Stimulated activated CD8-positive, alpha-beta memory T cell treated with anti-CD3 and anti-CD28 coated beads, Interleukin-7, amount 100 ng/mL, for 4 hours (primary cell): ENCODE measurements at places on chromosomes 4 and X.

GRCh38 chrX:139086246-139086645 is 374.7 kb upstream of the FGF13 start:
- DNase-seq, result no peak

DNA sequence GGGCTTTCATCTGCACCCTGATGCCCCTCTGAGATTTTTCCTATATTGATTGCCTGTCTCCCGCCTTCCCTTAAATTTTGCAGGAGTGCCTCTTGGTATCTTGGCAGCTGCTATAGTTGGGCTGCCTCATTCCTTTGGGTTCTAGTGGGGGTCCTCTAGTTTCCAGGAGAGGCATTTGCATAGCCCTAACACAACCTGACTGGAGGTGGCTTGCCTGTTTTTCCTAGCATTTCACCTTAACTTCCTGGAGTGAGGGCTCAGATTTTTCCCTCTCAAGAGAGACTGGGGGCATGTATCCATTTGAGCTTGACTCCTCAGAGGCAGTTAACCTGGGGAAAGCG is 46.0 kb downstream of the UGT2A3 start:
- no peak for DNase-seq

DNA sequence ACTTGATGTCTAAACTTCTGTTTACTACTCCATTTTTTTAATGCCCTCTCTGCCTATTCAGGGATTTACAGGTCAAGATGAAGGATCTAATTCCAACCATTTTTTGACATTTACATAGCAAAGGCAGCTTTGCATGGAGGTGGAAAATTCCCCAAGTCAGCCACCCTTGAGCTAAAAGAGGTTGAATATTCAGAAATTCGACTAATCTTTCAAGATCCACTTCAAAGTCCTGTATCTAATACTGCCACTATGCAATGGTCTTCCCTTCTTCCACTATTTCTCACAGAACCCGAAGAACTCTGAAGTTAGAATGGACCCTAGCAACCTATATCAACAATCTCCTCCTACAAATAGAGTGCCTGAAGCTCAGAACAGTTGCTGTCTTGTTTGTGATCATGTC is 21.6 kb downstream of the CFAP97 start:
- no peak for DNase-seq

GRCh38 chr4:180081072-180081471 is 2162.1 kb upstream of the TENM3 start:
- no peak for DNase-seq

- no peak for DNase-seq
Observed at GRCh38 chrX:43836435-43837184, 45.6 kb downstream of the MAOB start.

DNA sequence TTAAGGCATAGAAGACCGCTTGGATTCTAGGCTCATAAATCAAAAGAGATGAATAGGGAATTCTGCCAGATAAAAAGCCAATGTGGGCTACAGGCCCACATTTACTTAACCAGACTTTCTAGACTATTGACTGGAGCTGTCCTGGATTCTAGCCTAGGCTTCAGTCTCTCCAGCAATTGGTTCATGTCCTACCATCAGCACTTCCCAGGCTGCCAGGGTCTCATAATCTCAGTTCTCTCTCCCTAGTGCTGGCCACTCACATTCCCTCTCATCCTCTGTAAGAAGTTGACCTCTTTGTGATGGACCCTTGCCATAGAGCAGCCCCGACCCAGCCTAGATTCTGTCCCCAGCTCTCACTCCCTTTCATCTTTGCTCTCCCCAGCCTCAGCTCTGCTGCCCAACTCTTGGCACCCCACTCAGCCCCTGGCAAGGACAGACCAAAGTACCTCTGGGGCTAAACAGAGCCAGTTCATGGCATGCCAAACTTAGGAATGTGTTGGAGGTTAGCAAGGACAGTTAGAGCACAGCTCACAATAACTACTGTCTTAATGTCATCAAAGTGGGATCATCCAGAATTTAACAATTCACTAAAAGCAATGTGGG is 396.2 kb downstream of the INPP4B start:
- no peak for DNase-seq

DNA sequence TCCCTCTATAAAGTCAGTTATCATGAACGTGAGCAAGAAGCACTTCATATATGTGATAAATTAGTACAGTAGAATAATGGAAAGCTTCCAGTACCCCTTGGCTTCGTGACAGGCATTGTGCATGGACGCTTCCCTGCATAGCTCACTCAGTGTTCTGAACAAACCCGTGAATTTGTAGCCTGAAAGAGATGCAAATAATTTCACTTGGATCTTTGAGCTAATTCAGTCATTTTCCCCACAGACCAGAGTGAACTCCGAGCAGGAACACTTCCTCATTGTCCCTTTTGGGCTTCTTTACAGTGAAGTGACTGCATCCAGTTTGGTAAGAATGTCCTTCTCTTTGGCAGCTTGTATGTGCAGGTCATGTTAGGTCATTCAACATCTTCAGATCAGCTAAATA is 50.1 kb downstream of the ADD1 start:
- DNase-seq, result no peak

GRCh38 chrX:42967681-42968300 is 189.8 kb upstream of the PPP1R2C start:
- DNase-seq, result no peak

- DNase-seq, result no peak
Observed at GRCh38 chr4:106264331-106264728, 51.7 kb downstream of the TBCK start.

- no peak for DNase-seq
Observed at GRCh38 chr4:11585506-11585905, 156.8 kb upstream of the HS3ST1 start.

DNA sequence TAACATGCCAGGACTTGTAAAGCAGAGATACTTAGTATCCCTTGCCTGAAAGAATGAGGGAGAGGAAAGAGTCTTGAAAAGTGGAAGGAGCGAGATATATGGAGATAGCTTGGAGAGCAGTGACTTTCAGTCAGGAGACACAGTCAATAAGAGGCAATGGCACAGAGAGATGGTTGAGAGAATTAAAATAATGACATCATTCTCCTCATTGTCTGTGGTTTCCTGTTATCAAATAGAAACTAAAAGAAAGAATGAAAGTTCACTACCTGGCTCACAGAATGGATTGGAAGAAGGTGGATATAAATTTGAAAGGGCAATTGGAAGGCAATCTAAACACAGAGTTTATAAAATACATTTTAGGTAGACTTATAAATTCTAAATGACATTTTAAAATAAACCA is 760.2 kb upstream of the AADAT start:
- no peak for DNase-seq

DNA sequence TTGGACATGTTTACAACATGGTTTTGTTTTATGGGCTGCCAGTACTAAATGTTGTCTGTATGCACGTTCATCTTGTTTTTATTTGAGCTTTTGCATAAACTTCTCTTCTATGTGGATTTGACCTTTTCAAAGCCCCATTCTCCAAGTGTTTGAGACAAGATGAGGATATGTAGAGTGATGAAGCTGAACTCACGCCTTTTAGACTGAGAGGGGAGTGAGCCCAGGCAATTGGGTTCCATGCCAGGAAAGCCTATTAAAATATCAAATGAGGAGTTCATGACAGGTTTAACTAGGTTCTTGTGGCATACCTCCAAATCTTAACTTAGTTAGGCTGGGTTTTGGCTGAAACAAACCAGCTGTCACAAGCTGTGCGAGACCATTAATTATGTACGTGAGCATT is 170.4 kb upstream of the LDB2 start:
- no peak for DNase-seq

DNA sequence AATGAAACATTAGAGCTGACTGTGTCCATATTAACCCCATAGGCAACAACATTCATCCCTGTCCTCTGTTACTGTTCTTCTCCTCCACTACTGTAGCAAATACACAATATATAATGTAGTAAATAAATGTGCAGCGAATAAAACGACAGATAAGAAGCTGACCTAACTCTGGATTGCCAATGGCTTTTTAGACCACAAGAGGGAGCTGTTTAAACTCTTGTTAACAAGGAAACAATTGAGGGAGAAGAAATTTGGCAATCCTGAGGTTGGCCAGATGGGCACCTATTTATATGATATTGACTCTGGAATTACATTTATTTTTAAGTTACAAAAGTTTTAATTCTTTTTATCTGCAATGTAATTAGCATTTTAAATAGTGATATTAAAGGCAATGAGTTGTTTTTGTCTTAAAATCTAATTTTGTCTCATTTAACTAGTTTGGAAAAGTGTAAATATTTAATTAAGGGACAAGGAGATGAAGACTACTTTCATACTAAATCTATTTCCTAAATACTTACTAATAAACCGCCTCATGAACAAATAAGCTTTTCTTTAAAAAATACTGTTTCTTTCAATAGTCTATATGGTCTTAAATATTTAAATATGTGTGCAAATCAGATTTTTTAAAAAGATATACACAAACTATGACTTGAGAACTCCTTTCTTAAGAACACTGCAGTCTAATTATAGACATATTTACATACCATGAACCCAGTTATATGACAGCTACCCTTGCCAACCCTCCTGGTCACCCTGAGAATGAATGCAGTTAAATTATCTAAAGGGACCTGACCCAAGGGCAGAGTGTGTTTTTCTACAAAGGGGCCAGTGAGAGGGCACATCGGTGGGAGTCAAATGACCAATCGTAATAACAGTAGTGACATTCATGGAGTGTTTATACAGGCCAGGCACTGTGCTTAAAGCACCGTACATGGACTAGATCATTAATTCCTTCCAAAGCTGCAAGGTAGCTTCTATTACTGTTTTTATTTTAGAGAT is 52.9 kb upstream of the HPF1 start:
- no peak for DNase-seq

DNA sequence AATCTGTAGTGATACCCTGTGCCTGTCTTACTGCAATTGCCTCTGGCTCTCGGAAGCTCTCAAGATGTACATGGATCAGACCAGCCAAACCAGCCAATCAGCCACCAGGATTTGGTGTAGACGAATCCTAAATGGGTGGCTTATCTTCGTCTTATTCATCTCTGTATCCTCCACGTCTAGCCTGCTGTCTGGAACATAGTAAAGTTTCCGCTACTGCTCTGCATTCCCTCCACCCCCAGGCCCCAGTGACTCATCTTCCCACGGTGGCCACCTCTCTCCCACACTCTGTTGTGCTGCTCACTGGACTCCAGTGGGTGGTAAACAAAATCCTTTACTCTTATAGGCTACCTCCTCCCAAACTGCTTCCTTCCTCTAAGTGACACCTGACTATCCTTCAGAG is 37.8 kb downstream of the SEPTIN6 start:
- peak; percentile 28 for DNase-seq

GRCh38 chr4:174847801-174848427 is 18.9 kb upstream of the GLRA3 start:
- DNase-seq, result no peak

DNA sequence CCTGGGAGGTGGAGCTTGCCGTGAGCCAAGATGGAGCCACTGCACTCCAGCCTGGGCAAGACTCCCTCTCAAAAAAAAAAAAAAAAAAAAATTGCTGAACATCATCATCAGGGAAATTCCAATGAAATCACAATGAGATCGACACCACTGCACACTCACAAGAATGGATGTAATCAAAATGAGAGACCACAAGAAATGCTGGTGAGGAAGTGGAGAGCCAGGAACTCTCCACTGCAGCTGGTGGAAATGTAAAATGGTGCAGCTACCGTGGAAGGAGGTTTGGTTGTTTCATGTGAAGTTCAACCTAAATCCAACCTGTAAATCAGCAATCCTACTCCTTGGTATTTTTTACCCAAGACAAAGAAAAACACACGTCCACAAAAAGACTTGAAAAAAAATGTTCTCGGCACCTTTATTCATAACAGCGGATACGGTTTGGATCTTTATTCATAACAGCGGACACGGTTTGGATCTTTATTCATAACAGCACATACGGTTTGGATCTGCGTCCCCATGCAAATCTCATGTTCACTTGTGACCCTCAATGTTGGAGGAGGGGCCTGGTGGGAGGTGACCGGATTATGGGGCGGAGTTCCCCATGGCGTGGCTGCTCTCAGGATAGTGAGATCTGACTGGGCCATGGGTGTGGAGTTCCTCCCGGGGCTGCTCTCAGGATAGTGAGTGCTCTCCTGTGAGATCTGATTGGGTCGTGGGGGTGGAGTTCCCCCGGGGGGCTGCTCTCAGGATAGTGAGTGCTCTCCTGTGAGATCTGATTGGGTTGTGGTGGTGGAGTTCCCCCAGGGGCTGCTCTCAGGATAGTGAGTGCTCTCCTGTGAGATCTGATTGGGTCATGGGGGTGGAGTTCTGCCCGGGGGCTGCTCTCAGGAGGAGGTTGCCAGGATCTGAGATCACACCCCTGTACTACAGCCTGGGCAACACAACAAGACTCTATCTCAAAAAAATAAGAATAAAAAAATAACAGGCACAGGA is 7.7 kb downstream of the GAK start:
- no peak for DNase-seq

- no peak for DNase-seq
Observed at GRCh38 chr4:102165584-102165983, 179.7 kb downstream of the SLC39A8 start.

GRCh38 chr4:140102421-140102820 is 51.6 kb downstream of the MAML3 start:
- no peak for DNase-seq

- no peak for DNase-seq
Observed at GRCh38 chr4:73086095-73086868, 16.8 kb upstream of the COX18 start.

DNA sequence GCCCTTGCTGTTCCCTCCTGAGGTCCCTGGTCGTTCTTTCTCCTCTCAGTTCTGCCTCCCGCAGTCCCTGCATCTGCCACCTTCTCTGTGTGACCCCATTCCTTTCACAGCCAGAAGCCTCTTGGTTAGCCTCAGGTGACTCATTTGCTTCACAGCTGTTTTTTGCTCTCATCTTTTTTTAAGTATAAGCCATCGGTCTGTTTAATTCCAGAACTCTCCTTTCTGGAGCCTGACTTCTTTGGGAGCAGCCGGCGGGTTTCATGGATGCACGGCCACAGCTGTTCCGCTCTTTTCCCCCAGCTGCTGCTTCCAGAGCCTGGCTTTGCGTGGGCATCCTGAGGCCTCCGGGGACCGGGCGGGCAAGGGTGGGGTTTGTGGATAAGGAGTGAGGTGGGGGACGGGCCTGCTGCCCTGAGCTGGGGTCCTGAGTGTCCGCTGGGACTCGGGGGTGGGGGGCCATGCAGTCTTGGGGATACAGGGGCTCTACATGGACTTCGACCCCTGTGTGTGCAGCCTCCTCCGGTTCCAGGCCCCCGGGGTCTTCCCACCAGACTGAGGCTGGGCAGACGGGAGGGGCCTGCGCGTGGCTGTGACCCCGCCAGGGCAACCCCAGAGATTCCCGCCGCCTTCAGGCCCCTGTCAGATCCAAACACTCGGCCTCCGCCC is 46.7 kb downstream of the PCGF3 start:
- no peak for DNase-seq
